ENCODE measurements at places on chromosomes 3 and 15.

DNA sequence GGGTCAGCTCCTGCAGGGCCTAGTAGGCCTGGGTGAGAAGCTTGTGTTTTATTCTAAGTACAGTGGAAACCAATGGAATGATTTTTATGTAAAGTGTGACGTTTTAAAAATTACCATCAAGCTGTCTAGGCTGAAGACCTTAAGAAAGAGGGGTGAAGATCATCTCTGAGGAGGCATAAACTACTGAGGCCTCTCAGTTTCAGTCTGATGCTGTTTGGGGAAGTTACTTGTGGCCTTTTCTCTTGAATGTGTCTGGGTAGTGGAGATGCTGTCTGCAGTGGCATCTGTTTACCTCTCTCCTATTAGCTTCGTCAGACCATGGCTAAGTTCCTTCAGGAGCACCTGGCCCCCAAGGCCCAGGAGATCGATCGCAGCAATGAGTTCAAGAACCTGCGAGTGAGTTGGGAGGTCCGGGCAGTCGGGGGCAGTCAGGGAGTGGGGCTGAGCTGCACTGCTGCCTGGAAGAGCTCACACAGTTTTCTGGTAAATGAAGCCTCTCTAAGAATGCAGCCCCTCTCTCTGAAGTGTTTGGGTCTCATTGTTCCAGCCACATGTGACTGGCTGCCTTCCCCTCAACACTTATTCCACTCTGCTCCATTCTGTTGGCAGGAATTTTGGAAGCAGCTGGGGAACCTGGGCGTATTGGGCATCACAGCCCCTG is 1.9 kb downstream of the IVD start:
- no peak for DNase-seq

DNA sequence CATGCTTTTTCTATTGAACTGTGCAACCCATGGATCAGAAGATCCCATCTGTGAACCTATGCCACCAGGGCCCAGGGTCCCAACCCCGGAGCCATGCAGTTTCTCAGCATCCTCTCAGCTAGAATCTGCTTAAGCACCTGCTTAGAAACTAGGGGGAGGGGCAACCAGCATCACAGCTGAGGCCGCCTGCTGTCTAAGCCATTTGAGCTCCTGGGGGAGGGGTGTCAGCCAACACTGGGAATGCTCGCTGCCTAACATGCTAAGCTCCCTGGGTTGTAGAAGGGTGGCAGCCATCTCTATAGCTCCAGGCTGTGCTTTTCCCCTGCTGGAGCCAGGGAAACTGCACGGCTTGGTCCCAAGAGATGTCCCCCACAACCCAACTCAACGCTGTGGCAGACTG is 322.8 kb downstream of the EDEM1 start:
- DNase-seq, result no peak

- DNase-seq, result no peak
These were observed 1.2 kb downstream of the CCDC9B start for GRCh38 chr15:40339621-40339945.

DNA sequence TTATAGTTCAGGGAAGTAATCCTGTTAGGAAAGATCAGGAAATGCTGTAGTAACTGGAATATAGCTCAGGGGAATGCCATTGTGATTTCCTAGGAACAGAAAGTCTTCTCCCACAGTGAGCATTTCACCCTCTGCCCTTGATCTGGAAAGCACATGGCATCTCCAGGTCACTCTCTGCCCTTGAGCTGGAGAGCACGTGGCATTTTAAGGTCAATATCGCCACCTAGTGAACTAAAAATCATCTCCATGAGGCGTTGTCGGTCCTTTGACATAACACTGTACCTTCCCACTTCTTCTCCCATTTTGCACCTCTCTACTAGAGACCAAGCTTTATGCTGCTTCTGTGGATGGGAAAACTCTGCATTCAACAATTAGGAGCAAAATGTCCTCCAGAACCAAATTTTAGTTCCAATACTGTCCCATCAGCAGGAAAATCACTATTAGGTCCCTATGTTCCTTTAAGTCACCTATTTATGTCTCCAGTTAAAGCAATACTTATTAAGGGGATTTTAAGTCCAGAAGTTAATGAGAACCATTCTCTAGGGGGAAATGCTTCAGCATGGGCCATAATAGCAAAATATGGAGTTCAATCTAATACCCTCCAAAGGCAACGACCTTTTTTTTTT is 54.7 kb upstream of the GK5 start:
- peak; percentile 26 for DNase-seq

GRCh38 chr3:42545284-42545900 is 36.4 kb downstream of the SEC22C start:
- DNase-seq, result no peak

- no peak for DNase-seq
These were observed 648.8 kb upstream of the KCNMB2 start for GRCh38 chr3:177887475-177887874.

- no peak for DNase-seq
These were observed 9.1 kb downstream of the CLCN2 start for GRCh38 chr3:184352149-184352785.

Data from activated T-helper 2 cell treated with anti-CD3 and anti-CD28 coated beads, Interferon-gamma antibody, Interleukin-2, Interleukin-4, amounts not matched to agents 10 μg/mL and 5 μg/mL and 100 μg/mL, durations not matched to agents 14 hours and 24 hours and 36 hours (primary cell).